Heart left ventricle (tissue), 16 donors: ENCODE measurements at places on chromosomes 13 and 19. TPM values are rescaled to one million over a fixed set of nuclear protein-coding genes. Genes with fewer than 3 reads are reported as not detected.
A peak's percentile ranks its signal among the peaks of the same experiment; 100 is the strongest.

FLT3LG gene
- 4.3 TPM for total RNA-seq

DACH1 gene
- 2.8 TPM for total RNA-seq

CYP4F3 gene
- total RNA-seq = 0.31 TPM

KLK3 gene
- not detected for total RNA-seq

CBY2 gene
- not detected for total RNA-seq

FXYD3 gene
- total RNA-seq = not detected

OR7C1 gene
- not detected for total RNA-seq

OR7D2 gene
- total RNA-seq = not detected

ZNF44 gene
- 9.5 TPM for total RNA-seq

GRCh38 chr19:35457173-35457572 lies 9.1 kb downstream of the FFAR2 start:
- H3K36me3 ChIP-seq = no peaks in the 10 kb centered on the region
- H3K4me1 ChIP-seq = peaks cover 23% of the 10 kb centered on the region
- H3K27ac ChIP-seq = no peak overlapping the region
- H3K27me3 ChIP-seq = no peaks in the 10 kb centered on the region
- DNase-seq = no peak
- no peak overlapping the region for H3K4me3 ChIP-seq

- no peak for DNase-seq
- H3K27me3 ChIP-seq = no peaks in the 10 kb centered on the region
- no peak overlapping the region for H3K4me3 ChIP-seq
- no peaks in the 10 kb centered on the region for H3K4me1 ChIP-seq
- H3K36me3 ChIP-seq = no peaks in the 10 kb centered on the region
Measured at GRCh38 chr19:30023330-30023729, 81.3 kb downstream of the URI1 start.

- H3K4me3 ChIP-seq = peak overlapping the region; percentile 20
- no peaks in the 10 kb centered on the region for H3K27me3 ChIP-seq
- peak; percentile 65 for DNase-seq
- H3K36me3 ChIP-seq = peaks cover 36% of the 10 kb centered on the region
- peaks cover 9% of the 10 kb centered on the region for H3K4me1 ChIP-seq
Measured at GRCh38 chr13:113472355-113473025, 18.0 kb downstream of the DCUN1D2 start.

DNA sequence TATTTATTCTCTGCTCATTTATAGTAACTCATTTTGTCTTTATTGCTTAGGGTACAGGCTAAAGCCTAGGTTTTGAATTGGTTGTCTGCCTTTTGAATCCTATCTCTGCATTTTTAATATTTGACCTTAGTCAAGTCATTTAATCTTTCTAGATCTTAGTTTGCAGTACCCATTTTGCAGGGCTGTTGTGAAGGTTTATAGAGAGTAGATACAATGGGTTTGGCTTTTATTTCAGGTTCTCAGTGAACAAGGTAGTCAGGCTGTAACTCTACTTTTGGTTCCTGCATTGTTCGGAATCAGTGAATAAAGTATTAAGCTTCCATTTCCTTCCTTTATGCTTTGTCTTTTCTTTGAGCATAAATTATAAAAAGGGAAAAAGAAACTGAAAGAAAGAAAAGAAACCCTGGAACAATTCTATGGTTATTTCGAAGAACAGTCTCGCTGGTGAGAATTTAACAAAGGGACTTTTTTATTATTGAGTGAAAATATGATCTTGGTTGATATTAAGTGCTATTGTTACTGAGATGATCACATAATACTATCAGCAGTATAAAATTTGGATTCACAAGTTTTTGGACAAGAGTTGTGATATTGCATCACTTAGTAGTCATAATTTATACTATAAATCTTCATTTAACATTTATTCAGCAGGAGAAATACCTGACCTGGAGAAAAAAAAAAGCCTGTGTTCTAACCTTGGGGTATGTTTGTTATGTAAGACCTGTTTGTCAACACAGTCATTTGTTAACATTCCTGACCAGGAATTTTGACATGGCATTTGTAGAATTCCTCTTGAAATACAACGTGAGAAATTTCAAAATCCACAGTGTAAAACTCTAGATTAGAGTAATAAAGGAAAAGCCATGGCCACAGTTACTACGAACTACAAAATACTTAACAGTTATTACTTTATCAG lies 91.3 kb downstream of the ZMYM2 start:
- DNase-seq = no peak
- H3K4me1 ChIP-seq = peaks cover 11% of the 10 kb centered on the region
- H3K27me3 ChIP-seq = no peaks in the 10 kb centered on the region
- H3K27ac ChIP-seq = no peak overlapping the region
- peaks cover 46% of the 10 kb centered on the region for H3K36me3 ChIP-seq

DNA sequence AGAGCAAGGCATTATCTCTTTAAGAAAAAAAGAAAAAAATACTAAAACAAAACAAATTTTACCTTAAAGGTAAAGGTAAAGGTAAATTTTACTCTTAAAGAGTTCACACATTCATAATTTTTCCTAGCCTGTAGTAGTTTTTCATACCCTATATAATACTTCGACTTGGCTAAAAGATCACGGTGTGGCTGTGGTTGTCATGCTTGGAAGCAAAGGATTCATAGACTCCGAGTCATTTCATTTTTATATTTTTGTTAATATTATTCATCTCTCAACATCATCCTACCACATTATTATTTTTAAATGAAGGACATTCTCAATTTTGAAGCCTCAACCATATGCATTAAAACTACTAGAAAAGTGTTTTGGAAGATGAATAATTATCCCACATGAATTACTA lies 52.7 kb downstream of the PIBF1 start:
- H3K4me3 ChIP-seq = no peak overlapping the region
- H3K4me1 ChIP-seq = no peaks in the 10 kb centered on the region
- peaks cover 5% of the 10 kb centered on the region for H3K36me3 ChIP-seq
- H3K27me3 ChIP-seq = no peaks in the 10 kb centered on the region
- DNase-seq = no peak

- H3K27me3 ChIP-seq = peaks cover 3% of the 10 kb centered on the region
- no peak overlapping the region for H3K4me3 ChIP-seq
- H3K36me3 ChIP-seq = no peaks in the 10 kb centered on the region
- no peaks in the 10 kb centered on the region for H3K4me1 ChIP-seq
- no peak for DNase-seq
Measured at GRCh38 chr19:33293255-33294057, 8.9 kb downstream of the CEBPA start.

GRCh38 chr19:19820774-19821320 lies 703 bp downstream of the ZNF506 start:
- H3K27ac ChIP-seq = peak overlapping the region; percentile 95
- H3K36me3 ChIP-seq = no peaks in the 10 kb centered on the region
- H3K4me1 ChIP-seq = peaks cover 35% of the 10 kb centered on the region
- H3K27me3 ChIP-seq = no peaks in the 10 kb centered on the region
- H3K4me3 ChIP-seq = peak overlapping the region; percentile 73

GRCh38 chr19:5827342-5827890 lies 12.1 kb downstream of the FUT6 start:
- H3K4me1 ChIP-seq = peaks cover 19% of the 10 kb centered on the region
- H3K27ac ChIP-seq = peak overlapping the region; percentile 88
- H3K27me3 ChIP-seq = peaks cover 8% of the 10 kb centered on the region
- H3K4me3 ChIP-seq = peak overlapping the region; percentile 52
- peak; percentile 29 for DNase-seq

- H3K27me3 ChIP-seq = no peaks in the 10 kb centered on the region
- no peak overlapping the region for H3K27ac ChIP-seq
- no peak overlapping the region for H3K4me3 ChIP-seq
- H3K36me3 ChIP-seq = no peaks in the 10 kb centered on the region
- H3K4me1 ChIP-seq = no peaks in the 10 kb centered on the region
- DNase-seq = no peak
Measured at GRCh38 chr13:88601949-88602348, 930.8 kb downstream of the SLITRK5 start.

- no peaks in the 10 kb centered on the region for H3K27me3 ChIP-seq
- DNase-seq = no peak
- no peaks in the 10 kb centered on the region for H3K36me3 ChIP-seq
- H3K27ac ChIP-seq = no peak overlapping the region
- H3K4me1 ChIP-seq = no peaks in the 10 kb centered on the region
Measured at GRCh38 chr13:68851026-68851425, 1256.6 kb upstream of the ATXN8OS start.

DNA sequence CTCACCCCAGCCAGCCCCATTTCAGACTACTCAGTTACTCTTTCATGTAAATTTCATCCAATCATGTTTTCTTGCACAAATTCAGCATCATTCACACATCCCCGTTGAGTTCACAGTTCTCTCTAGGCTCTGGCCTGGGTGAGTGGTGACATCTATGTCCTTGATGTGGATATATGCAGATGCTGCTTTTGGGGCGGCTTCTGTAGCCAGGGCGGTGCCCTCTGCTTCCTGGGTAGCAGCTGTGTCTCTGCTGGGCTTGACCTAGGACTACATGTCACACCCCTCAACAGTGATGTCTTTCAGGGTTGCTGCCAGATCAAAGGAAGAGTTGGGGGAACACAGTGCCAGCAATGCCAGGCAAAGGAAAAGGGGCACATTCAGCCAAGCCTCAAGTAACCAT lies 68.5 kb upstream of the KCTD15 start:
- no peak for DNase-seq
- H3K4me3 ChIP-seq = no peak overlapping the region
- H3K4me1 ChIP-seq = no peaks in the 10 kb centered on the region
- H3K27me3 ChIP-seq = no peaks in the 10 kb centered on the region
- H3K27ac ChIP-seq = no peak overlapping the region

DNA sequence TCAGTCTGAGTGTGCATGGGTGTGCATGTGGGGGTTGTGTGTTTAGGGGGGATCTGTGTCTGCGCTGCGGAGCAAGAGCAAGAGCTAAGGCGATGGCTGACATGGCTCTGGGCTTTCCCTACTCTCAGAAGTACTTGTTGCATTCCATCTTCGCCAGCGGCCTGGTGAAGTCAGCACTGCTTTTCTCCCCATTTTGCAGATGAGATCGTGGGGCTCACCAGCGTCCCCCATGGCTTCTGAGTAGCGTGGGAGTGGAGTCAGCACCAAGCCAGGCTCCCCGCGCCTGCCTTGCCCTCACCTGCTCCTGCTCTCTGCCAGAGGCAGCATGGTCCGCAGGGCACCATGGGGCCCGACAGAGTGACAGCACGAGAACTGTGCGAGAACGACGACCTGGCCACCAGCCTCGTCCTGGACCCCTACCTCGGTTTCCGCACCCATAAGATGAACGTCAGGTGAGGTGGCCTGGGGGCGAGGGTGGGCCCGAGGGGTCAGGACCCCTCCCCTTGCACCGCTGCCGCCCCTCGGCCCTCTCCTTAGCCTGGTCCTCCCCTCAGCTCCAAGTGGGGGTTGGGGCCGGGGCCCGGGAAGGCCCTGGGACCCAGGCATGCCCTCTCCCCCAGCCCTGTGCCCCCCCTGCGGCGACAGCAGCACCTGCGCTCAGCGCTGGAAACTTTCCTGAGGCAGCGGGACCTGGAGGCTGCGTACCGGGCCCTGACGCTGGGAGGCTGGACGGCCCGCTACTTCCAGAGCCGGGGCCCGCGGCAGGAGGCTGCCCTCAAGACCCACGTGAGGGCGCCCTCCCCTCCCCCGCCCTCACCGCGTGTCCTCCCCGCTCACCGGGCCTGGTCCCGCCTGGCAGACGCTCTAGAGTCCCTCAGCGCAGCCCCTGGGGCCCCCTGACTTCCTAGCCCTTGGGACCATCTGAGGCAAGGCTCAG lies 2.2 kb downstream of the KMT5C start:
- H3K4me3 ChIP-seq = peak overlapping the region; percentile 94
- no peak for DNase-seq
- H3K4me1 ChIP-seq = peaks cover 7% of the 10 kb centered on the region
- no peak overlapping the region for H3K27ac ChIP-seq

GRCh38 chr19:21519488-21519887 lies 14.1 kb downstream of the ZNF429 start:
- H3K4me3 ChIP-seq = no peak overlapping the region
- no peaks in the 10 kb centered on the region for H3K27me3 ChIP-seq
- H3K36me3 ChIP-seq = peaks cover 39% of the 10 kb centered on the region
- DNase-seq = no peak
- no peaks in the 10 kb centered on the region for H3K4me1 ChIP-seq

DNA sequence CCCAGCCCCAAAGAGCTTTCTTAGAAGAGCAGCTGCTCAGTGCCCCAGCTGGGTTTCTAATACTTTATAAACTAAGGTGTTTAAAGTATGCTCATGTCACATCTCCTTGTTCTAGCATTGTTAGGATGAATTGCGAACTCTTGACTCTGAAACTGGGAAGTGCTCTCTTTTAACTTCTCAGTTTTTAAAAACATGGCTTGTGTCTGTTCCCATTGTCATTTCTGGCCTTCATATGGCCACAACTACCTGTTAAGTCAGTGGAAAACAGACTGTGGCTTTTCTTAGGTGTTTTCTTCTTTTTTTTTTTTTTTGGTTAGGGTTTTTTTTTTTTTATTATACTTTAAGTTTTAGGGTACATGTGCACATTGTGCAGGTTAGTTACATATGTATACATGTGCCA lies 164.7 kb downstream of the KCNRG start:
- DNase-seq = no peak
- no peak overlapping the region for H3K4me3 ChIP-seq
- H3K4me1 ChIP-seq = no peaks in the 10 kb centered on the region
- H3K27me3 ChIP-seq = no peaks in the 10 kb centered on the region
- H3K27ac ChIP-seq = no peak overlapping the region

DNA sequence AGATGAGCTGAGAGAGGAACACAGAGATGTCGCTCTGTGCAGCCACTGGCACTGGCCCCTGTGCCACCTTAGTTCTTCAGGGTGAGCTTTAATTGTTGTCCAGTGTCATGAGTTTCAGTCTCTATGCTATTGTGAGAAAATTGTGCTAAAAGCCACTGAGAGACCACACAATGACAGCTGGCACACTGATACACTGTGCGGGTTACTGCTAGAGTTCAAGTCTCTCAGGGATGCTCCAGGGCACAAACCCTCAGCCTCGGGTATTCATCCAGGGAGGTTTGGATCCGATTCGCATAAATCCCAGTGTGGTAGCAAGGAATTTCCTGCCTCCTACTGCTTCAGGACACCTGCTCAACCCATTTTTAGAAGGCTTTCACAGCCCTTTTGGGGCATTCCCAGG lies 68.1 kb upstream of the EDNRB start:
- H3K27me3 ChIP-seq = no peaks in the 10 kb centered on the region
- peak overlapping the region; percentile 7 for H3K27ac ChIP-seq
- no peak for DNase-seq

- H3K4me3 ChIP-seq = no peak overlapping the region
- H3K27ac ChIP-seq = no peak overlapping the region
- DNase-seq = no peak
- H3K4me1 ChIP-seq = no peaks in the 10 kb centered on the region
Measured at GRCh38 chr19:44776402-44777096, 1.1 kb upstream of the CBLC start.

DNA sequence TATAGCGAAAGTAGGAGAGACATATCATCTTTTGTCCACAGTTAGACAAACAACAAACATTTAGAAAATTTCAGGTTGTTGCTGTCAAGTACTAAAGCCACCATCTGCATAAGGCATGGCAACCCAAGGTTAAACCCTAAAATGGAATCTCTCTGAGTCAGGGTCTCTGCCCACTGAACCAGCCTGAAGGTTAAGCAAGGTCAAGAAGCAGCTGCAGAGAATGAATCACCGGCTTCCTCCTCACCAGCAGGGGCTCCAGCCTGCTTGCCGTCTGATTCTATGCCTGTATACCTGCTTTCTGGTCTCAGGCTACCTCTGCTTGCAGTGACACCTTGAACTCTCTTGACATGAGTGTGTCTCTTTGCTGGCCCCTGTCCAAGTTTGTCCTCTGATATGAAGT lies 726.2 kb upstream of the SGCG start:
- H3K27me3 ChIP-seq = no peaks in the 10 kb centered on the region
- no peaks in the 10 kb centered on the region for H3K36me3 ChIP-seq
